CD4-positive, alpha-beta T cell treated with Interleukin-10 for 1 hour (primary cell): ENCODE measurements at places on chromosomes 7 and 10.

DNA sequence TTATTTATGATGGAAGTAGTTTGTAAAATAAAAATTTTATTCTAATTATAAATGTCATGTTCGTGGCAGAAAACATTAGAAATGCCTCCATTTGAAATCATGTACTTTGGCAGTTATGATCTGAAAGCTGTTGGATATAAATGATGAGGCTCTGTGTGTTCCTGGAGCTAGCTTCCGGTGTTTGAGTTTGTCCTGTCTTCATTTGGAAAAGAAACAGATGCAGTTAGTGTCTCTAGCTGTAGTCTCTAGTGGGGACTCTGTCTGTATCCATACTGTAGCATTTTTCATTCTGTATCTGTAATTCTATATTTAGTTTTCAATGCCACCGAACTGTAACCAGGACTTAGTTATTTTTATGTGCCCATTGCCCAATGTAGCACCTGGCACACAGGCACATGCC is 197.0 kb upstream of the FZD1 start:
- no peak for DNase-seq

DNA sequence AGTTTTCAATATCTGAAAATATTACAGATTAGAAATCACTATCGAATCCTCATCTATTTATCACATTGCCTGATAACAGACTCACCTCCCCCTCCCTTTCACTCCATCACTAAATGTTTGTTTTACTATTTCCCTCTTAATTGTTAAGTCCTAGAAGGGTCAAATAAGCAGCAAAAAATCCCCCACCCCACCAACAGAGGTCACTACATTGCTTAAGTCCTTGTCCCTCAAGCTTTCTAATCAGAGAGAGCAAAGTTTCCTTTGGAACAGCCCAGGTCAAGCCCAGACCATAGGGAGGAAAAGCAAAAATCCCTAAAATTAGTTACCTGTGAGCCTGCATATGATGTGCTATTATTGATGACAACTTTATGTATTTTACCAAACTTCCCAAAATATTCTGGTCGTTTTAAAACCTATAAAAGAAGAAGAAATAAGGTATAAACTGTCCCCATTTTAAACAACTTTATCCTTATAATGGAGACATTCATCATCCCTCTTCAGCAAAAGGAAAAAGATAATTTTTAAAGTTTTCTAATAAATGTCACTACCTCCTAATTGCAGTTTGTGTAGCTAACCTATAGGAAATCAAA is 95.0 kb downstream of the CNOT4 start:
- DNase-seq: peak; percentile 23

- peak; percentile 19 for DNase-seq
These were observed 474 bp downstream of the ORC5 start for GRCh38 chr7:104207348-104207730.

GRCh38 chr7:17153536-17153935 is 144.9 kb upstream of the AHR start:
- DNase-seq: no peak

DNA sequence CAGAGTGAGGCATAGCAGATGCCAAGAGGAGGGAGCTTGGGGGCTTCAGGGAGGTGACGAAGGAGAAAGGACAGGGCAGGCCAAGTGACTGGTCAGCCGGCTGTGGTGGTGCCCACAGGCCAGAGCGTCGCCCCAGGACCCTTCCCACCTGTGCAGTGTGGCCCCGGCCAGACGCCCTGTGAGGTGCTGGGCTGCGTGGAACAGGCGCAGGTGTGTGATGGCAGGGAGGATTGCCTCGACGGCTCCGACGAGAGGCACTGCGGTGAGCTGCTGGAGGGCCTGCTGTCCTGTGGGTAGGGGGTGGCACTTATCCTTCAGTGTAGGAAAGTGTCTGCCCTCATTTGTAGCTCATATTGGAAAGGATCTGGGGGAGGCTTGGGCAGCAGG is 26.8 kb upstream of the ZNF467 start:
- no peak for DNase-seq

- DNase-seq: peak; percentile 1
These were observed 487.7 kb downstream of the TYW1 start for GRCh38 chr7:67484244-67484751.

GRCh38 chr7:66265566-66265965 is 60.4 kb downstream of the TPST1 start:
- no peak for DNase-seq

GRCh38 chr7:116991233-116991632 is 37.9 kb downstream of the ST7 start:
- no peak for DNase-seq

DNA sequence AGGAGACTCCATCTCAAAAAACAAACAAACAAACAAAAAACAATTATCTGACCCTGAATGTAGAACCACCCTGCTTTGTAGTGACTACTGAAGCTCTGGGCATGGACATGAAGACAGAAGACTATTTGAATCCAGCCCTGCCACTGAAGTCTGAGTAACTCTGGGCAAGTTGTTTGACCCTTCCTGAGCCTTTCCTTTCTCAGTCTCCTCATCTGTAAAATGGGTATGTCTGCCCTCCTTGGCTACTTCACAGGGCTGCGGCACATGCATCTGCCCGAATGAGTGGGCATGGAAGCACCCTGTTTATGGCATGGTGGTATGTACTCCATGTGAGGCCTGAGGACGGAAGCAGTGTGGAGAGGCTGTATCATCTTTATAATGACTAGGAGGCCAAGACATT is 22.2 kb upstream of the MALSU1 start:
- no peak for DNase-seq

DNA sequence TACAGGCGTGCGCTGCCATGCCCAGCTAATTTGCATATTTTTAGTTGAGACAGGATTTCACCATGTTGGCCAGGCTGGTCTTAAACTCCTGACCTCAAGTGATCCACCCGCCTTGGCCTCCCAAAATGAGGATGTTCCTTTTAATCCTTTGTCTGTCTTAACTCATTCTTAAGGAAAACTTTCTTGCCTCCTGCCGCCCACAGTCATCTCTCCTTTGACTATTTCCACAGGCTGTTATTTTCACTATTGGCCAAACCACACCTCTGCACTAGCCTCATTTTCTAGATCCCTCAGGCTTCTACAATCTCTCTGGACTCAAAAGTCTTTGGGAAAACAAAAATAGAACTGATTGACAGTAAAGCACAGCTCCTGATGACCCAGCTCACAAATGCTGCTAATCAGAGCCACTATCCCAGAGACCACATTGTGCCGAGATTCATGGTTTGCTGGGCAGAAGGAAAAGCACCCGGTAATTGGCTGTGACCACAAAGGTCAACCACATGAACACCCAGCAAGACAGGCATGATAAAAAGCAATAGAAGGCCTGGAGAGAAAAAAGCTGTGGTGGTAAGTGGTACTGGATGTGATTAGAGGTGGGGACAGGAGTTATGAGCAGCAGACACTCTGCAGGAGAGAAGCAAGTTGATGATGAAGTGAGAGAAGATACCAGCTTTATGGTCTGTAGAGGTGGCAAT is 44.1 kb upstream of the ZNRF2 start:
- no peak for DNase-seq

DNA sequence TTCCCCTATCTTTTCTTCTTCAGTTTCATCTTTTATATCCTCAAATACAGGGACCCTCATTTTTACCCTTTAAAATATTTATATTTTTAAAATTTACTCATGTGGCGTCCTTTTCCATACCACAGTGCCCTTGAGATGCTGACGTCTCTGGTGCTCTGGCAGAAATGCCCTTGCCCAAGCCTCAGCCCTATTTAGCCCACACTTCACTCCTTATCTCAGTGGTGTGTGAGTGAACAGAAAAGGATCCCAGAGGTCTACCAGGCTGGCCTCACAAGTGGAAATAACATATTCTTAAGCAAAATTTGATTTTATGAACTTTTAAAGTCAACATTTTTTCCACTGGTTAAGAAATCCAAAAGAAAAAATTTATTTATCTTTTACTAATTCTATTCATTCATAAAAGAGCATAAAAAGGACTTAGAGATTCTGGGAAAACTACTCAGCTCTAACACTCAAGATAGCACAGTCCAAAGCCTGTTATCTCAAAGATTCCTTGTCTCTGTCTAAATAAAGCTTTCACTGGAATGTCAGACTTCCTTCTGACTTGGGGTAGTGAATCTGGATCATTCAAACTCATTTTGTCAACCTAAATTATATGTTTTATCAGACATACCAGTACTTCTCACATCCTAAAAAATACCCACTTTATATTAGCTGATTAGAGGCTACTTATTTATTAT is at the start of gene NEBL:
NEBL (minus strand) TSS at position 166 of the 680 bp plus-strand sequence; CDS start at position 60, 106 bp downstream.
- DNase-seq: no peak

GRCh38 chr7:77476871-77477270 is 60.2 kb upstream of the PTPN12 start:
- DNase-seq: no peak
